Fibroblast of villous mesenchyme (primary cell): ENCODE measurements at places on chromosomes 3 and 15. TPM values are rescaled to one million over a fixed set of nuclear protein-coding genes. Genes with fewer than 3 reads are reported as not detected.

- DNase-seq, result peak; percentile 69
Measured at GRCh38 chr15:41233367-41233771, 2.3 kb downstream of the CHP1 start.

- DNase-seq, result no peak
Measured at GRCh38 chr15:80998251-80998650, 2.5 kb upstream of the TLNRD1 start.

GRCh38 chr3:189307963-189308362 is 136.2 kb downstream of the TPRG1 start:
- no peak for DNase-seq

Gene TM4SF18
- 0.32 TPM in 1 of 2 replicates, not detected in the other for total RNA-seq
